Activated CD4-positive, alpha-beta memory T cell treated with anti-CD3 and anti-CD28 coated beads, Interleukin-2, amount 10 ng/mL, durations not matched to agents 7 days and 5 days (primary cell): ENCODE measurements at places on chromosomes 4 and X. TPM values are rescaled to one million over a fixed set of nuclear protein-coding genes. Genes with fewer than 3 reads are reported as not detected.

- no peak overlapping the region for H3K4me3 ChIP-seq
- no peak for DNase-seq
- peaks cover 20% of the 10 kb centered on the region for H3K4me1 ChIP-seq
- no peaks in the 10 kb centered on the region for H3K36me3 ChIP-seq
- H3K27ac ChIP-seq: no peak overlapping the region
Observed at GRCh38 chr4:113820108-113820507, 58.6 kb upstream of the CAMK2D start.

GRCh38 chr4:125315576-125316400 is 1.0 kb downstream of the FAT4 start:
- peaks cover 35% of the 10 kb centered on the region for H3K4me1 ChIP-seq
- H3K4me3 ChIP-seq: peak overlapping the region; percentile 75
- no peaks in the 10 kb centered on the region for H3K36me3 ChIP-seq

- peaks cover 17% of the 10 kb centered on the region for H3K36me3 ChIP-seq
- H3K27ac ChIP-seq: no peak overlapping the region
- H3K4me1 ChIP-seq: no peaks in the 10 kb centered on the region
- no peak for DNase-seq
Observed at GRCh38 chr4:102692474-102692873, 68.3 kb downstream of the MANBA start.

RHOXF1 gene
- total RNA-seq: not detected

DNA sequence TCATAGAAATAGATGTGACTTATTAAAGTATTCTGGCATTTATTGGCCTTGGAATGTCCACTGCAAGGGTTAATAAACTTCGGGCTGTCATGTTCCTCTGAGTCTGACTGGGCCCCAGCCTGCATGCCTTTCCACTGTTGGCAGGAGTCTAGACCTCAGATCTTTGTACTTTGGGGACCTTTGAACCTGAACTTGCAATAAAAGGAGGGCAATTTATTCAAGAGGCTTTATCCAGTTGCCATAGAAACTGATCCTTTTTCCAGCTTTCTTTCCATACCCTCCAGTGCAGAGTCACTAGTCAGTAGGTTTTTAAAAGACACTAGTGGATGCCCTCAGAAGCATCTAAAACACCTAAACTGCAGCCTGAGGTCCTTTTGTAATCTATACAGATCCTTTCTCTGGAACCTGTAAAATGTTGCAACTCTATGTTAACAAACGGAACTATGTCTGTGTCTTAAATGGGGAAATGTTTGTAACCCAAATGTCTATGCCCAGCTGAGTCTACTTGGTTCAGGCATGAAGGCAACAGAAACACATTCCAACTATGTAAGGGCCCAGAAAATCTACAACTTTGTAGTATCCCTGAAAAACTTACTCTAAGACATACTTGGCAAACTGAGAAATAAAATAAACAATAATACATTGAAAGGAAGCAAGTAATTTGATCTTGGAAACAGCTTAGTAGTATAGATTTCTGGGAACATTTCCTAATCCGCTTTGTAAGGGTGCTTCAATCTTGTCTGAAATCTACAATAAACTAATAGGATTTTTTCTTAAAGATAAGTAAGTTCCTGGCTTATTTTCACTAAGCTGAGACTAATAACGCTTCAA is 41.5 kb downstream of the SOWAHB start:
- no peak for DNase-seq
- no peak overlapping the region for H3K4me3 ChIP-seq
- H3K27me3 ChIP-seq: peaks cover 1% of the 10 kb centered on the region
- no peaks in the 10 kb centered on the region for H3K36me3 ChIP-seq

DNA sequence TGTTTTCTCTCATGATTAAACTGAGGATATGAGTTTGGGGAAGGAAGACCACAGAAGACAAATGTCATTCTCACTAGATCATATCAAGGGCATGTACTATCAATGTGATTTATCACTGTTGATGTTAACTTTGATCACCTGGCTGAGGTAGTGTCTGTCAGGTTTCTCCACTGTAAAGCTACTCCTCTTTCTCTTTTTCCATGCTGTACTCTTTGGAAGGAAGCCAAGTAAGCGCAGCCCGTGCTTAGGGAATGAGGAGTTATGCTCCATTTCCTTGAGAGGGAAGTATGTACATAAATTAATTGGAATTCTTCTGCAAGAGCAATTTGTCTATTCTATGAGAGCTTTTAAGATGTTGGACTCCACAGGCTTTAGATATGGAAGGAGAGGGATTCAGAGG is 4.0 kb upstream of the KANTR start:
- H3K27ac ChIP-seq: no peak overlapping the region
- peaks cover 42% of the 10 kb centered on the region for H3K4me1 ChIP-seq
- H3K36me3 ChIP-seq: peaks cover 15% of the 10 kb centered on the region
- no peaks in the 10 kb centered on the region for H3K27me3 ChIP-seq
- no peak for DNase-seq

ZDHHC15 gene
- not detected for total RNA-seq

DNA sequence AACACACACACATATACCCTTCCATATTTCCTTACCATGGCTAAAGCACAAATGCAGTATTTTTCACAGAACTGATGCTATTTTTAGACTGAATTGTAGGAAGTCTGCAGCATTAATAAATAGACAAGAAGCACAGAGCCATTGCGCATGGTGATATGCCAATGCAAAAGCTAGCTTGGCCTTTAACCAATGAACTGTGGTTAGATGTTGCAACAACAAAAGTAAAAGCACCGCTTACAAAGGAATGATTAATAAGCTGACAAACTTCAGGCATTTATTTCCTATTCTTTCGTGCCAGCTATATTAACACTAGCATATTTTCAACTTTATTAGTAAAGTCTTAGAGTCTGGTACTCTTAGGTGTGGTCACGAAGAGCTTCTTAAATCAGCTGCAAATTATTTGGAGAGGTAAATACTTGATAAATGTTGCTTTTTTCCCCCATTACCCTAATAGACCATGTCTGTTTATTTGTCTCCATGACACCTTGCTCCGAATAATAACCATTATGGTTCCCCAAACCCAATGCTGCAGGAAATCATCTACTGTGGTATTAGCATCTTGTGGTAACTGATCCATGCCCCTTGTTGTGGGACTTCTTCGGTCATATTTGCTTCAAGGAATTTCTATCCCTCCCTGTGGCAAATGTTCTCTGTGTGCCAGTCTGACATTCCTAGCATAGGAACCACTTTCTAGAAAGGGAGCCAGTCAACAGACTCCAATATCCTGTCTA is 306.1 kb upstream of the TAPT1 start:
- no peak overlapping the region for H3K27ac ChIP-seq
- no peak for DNase-seq
- no peaks in the 10 kb centered on the region for H3K36me3 ChIP-seq
- no peaks in the 10 kb centered on the region for H3K4me1 ChIP-seq
- no peak overlapping the region for H3K4me3 ChIP-seq
- no peaks in the 10 kb centered on the region for H3K27me3 ChIP-seq

DNA sequence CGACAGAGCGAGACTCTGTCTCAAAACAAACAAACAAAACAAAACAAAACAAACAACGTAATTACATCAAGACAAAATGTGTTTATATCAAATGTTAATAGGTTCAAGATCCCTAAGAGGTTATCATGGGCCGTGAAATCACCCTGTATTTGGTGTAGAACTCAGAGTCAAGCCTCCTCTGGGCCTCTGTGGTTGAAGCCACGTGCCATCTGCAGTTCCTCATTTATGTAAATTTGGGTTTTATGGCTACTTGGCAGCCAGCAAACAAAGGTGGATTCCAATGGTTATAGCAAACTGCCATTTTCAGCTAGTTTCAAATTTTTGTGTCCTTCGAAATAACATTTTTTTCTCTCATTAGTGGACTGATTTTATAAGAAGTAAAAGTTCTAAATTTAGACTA is 16.4 kb downstream of the NSDHL start:
- peaks cover 23% of the 10 kb centered on the region for H3K36me3 ChIP-seq
- H3K4me3 ChIP-seq: no peak overlapping the region
- H3K27ac ChIP-seq: no peak overlapping the region
- peaks cover 7% of the 10 kb centered on the region for H3K4me1 ChIP-seq

GRCh38 chr4:153234885-153235284 is 30.6 kb downstream of the TRIM2 start:
- peaks cover 18% of the 10 kb centered on the region for H3K27me3 ChIP-seq
- H3K4me1 ChIP-seq: peaks cover 12% of the 10 kb centered on the region
- no peak for DNase-seq
- H3K36me3 ChIP-seq: no peaks in the 10 kb centered on the region
- no peak overlapping the region for H3K4me3 ChIP-seq

TRO gene
- total RNA-seq: 1.4 TPM

DNA sequence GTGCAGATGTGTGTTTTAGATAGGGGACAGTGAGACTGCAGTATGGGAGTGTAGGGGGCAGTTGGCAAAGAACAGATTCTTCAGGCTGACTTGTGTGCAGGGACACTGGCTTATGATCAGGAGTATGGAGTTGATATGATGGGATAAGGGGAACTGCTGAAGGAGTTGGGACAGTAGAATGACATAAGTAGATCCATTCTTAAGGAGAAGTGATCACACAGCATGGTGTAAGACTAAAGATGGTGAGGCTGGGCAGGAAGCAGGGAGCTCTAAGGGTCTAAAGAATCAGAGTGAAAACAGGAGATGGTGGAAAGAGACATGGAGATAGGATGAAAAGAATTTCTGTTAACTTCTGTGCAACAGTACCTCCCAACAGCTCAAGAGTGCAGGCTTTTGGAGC is 70.7 kb downstream of the REELD1 start:
- no peaks in the 10 kb centered on the region for H3K27me3 ChIP-seq
- H3K4me1 ChIP-seq: no peaks in the 10 kb centered on the region
- H3K27ac ChIP-seq: no peak overlapping the region
- H3K36me3 ChIP-seq: no peaks in the 10 kb centered on the region
- no peak overlapping the region for H3K4me3 ChIP-seq

DNA sequence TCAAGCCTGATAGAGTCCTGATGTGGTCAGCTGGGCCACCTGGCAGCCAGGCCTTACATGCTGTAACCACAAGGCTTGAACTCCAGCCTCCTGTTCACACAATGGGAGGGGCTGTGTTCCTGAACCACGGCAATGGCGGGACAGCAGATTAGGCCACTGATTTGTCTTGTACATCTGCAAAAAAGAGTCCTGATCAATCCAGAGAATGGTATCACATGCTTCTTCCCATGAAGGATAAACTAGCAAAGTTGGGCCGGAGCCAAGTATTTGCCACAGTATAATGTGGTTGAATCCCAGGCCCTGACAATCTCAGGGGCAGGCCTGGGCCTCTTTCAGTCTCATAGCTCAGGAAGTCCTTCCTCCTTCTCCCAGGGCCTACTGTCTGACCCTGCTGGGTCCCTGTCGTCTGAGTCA is 2182.5 kb upstream of the AGA start:
- H3K4me3 ChIP-seq: no peak overlapping the region
- no peaks in the 10 kb centered on the region for H3K36me3 ChIP-seq
- DNase-seq: no peak
- no peaks in the 10 kb centered on the region for H3K4me1 ChIP-seq

PPP1R3F gene
- total RNA-seq: 9.3 TPM

DMRTC1 gene
- total RNA-seq: not detected

- no peak for DNase-seq
- H3K4me1 ChIP-seq: no peaks in the 10 kb centered on the region
- no peak overlapping the region for H3K27ac ChIP-seq
- no peak overlapping the region for H3K4me3 ChIP-seq
Observed at GRCh38 chr4:125105561-125105960, 209.2 kb upstream of the FAT4 start.

DNA sequence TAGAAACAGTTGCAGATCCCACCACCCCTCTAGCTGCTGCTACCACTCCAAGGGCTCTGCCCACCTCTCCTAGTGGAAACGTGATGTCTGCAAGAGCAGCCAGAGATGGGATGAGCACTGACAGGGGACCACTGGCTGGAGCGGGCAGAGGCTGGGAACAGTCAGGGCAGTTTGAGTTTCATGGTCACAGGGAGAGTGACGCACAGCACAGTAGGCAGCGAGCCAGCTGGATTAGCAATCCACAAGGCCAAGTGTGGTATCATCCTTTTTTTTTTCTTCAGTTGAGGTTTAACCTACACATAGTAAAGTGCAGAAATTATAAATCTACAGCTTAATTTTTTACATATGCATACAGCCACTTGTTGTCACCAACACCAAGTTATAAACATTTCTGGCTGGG is 6.4 kb upstream of the SCML2 start:
- no peak overlapping the region for H3K4me3 ChIP-seq
- no peak overlapping the region for H3K27ac ChIP-seq
- no peaks in the 10 kb centered on the region for H3K36me3 ChIP-seq
- no peaks in the 10 kb centered on the region for H3K4me1 ChIP-seq
- no peak for DNase-seq

DNA sequence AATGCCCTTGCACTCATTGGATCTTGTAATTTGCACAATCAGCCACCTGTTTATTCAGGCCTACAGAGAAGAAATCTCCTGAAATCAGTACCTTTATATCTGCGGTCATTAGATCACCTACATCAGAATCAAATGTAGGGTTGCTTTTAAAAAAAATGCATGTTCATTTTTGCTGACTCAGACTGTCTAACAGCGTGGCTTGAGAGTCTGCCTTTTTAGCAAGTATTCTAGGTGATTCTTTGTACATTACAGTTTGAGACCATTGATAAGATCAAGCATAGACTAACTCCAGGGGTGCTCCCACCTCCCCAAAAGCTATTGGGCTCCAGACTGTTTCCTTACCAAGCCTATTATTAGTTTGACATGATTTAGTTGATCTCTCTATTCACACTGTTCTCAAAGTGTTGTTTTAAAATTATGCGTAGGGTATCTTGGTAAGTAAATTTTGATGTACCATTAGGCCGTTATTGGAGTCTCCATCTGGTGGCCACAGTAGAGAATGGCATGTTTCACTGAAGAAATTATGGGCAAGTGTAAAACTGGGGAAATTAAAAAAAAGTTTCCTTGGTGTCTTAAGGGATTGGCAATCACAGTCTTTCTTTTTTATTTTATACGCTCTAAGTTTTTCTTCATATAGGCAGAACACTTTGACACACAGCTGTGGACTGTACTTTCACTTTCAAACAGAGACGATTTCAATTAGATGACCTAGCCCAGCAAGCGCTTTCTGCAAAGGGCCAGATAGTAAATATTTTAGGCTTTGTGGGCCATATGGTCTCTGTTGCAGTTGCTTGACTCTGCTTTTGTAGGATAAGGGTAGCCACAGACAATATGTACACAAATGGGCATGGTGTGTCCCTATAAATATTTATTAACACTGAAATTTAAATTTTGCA is 33.7 kb upstream of the MSL3 start:
- H3K27me3 ChIP-seq: no peaks in the 10 kb centered on the region
- no peak overlapping the region for H3K27ac ChIP-seq
- no peak for DNase-seq
- H3K36me3 ChIP-seq: no peaks in the 10 kb centered on the region

DNA sequence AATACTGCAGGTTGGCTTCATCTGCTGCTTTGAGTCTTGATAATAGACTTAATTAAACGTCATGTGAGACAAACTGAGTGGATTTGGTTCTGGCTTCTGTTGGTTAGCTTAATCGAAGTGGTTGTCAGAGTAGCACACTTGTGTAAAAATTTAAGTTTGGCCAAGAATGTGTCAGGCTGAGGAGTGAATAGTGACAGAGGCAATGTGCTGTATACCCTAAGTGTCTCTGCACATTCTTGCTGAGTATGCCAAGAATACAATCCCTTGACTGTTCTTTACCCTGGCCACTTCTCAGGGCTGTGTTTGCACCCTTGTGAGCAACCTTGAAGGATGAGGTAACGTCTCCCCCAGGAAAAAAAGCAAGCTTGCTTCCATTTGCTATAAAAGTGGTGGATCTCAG is 14.9 kb downstream of the RPS3A start:
- H3K27ac ChIP-seq: no peak overlapping the region
- no peaks in the 10 kb centered on the region for H3K27me3 ChIP-seq
- no peaks in the 10 kb centered on the region for H3K36me3 ChIP-seq
- no peak overlapping the region for H3K4me3 ChIP-seq
- no peak for DNase-seq
- H3K4me1 ChIP-seq: no peaks in the 10 kb centered on the region

GPR82 gene
- not detected for total RNA-seq

FOXP3 gene
- total RNA-seq: 19.1 TPM
